ENCODE measurements at places on chromosomes 16 and 17. TPM values are rescaled to one million over a fixed set of nuclear protein-coding genes. Genes with fewer than 3 reads are reported as not detected.

GRCh38 chr17:49748791-49749190, 15.1 kb downstream of the FAM117A start:
- no peak for DNase-seq

- DNase-seq, result no peak
These were observed 76.3 kb downstream of the USP31 start for GRCh38 chr16:23072769-23073549.

Gene P2RX1
- 71.0 TPM for total RNA-seq

- DNase-seq, result peak; percentile 89
These were observed 38.8 kb upstream of the BHLHA9 start for GRCh38 chr17:1231456-1231855.

Gene PRRT2
- 5.4 TPM for total RNA-seq

GRCh38 chr16:70466805-70467076, 12.3 kb downstream of the FCSK start:
- DNase-seq, result no peak

Data from posterior vena cava (tissue), 2 donors.